Activated CD4-positive, alpha-beta T cell treated with anti-CD3 and anti-CD28 coated beads for 1 hour (primary cell): ENCODE measurements at places on chromosomes 6 and 20.

- no peak for DNase-seq
Observed at GRCh38 chr20:2858591-2858990, 14.7 kb upstream of the PTPRA start.

DNA sequence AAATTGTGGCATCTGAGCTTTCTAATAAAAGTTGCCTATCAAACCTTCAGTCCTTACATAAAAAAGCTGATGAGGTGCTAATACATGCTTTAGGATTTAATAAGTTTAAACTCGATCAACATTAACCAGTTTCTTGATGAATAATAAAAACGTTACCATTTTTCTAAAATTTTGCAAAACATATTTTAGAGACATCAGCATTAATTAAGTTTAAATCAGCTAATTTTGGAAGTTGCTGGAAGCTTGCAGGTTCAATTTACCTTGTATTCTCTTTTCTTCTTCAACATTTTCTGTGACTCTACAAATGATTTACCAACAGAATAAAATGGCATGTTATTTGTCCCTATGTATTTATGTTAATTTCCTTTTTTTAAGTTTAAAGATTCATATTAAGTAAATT lies 365.3 kb upstream of the OPRM1 start:
- DNase-seq, result no peak

DNA sequence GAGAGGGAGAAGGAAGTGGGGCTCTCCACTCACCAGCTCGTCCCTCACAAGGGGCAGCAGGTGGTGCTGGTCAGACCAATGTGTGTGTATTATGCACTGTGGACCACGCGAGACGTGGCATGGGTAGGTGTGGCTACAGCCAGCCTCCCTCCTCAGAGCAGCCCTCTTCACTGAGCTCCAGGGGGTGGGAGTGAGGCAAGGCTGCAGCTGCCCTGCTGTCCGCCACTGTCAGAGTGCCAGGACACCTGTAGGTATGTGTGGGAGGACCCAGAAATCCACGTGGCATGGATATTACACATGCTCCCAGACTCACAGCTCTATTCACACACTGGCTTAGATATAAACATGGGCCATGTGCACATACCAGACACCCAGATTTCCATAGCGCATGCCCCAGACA lies 90.3 kb downstream of the VEGFA start:
- DNase-seq, result no peak

- DNase-seq, result no peak
Observed at GRCh38 chr6:45724511-45724910, 291.1 kb downstream of the CLIC5 start.
